ENCODE measurements at places on chromosomes 4 and X.

- no peak for DNase-seq
Measured at GRCh38 chr4:37481547-37482122, 204.5 kb downstream of the RELL1 start.

DNA sequence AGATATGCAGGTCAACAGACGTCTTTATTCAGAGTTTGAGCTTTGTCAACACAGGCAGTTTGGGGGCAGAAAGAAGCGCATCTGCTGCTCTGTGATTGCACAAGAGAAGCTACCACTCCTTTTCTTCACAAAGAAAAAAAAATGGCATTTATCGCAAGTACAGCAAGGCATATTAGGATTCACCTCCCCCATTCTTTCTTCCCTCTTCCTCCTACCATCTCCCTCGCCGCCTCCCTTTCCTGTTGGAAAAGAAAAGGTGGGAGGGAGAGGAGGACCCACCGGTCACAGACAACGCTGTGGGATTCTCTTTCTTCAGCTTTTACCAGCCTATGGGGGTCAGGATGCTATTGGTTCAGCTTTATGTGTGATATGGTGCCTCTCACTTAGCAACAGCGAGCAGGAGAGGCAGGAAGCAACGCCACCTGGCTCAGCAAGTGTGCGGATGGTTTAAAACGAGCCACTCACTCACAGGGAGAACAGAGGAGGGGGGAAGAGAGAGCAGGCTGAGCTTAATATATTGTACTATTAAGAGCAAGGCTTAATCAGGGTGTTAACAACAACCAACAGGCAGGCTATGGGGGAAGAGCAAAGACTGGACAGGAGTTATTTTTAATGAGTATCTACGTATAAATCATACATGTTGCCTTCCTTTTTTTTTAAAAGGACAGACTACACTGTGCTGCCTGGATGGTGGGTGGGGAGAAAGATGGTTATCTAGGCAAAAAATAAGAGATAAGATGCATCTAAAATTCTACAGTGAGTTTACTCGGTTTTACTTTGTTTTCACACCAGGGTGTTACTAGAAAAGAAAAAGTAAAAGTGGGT, 104.7 kb downstream of the MAML3 start:
- peak; percentile 81 for DNase-seq

DNA sequence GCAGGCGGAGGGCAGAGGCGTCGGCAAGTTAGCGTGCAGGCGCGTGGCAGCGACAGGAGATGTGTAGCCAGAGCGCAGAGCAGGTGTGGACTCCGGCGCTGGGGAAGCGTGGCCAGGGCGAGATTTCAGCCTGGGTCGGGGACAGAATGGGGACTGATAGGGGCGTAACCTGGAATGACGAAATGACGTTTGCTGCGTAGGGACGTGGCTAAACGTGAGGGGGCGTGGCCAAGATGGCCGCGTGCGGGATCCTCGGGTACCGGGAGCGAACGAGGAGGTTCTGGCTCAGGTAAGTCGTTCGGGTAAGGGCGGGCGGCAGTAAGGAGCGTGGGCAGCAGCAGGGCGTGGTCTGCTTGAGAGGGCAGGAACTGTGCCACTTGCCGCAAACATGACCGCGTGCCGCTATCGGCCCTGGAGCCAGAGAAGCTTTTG, 10.9 kb upstream of the CLTRN start:
- peak; percentile 64 for DNase-seq

DNA sequence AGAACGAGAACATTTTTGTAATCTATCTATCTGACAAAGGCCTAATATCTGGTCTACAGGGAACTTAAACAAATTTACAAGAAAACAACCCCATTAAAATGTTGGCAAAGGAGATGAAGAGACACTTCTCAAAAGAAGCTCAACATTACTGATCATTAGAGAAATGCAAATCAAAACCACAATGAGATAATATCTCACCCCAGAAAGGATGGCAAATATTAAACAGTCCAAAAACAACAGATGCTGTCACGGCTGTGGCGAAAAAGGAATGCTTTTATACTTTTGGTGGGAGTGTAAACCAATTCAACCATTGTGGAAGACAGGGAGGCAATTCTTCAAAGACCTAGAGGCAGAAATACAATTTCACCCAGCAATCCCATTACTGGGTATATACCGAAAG, 2284.8 kb downstream of the ARAP2 start:
- DNase-seq: peak; percentile 67

DNA sequence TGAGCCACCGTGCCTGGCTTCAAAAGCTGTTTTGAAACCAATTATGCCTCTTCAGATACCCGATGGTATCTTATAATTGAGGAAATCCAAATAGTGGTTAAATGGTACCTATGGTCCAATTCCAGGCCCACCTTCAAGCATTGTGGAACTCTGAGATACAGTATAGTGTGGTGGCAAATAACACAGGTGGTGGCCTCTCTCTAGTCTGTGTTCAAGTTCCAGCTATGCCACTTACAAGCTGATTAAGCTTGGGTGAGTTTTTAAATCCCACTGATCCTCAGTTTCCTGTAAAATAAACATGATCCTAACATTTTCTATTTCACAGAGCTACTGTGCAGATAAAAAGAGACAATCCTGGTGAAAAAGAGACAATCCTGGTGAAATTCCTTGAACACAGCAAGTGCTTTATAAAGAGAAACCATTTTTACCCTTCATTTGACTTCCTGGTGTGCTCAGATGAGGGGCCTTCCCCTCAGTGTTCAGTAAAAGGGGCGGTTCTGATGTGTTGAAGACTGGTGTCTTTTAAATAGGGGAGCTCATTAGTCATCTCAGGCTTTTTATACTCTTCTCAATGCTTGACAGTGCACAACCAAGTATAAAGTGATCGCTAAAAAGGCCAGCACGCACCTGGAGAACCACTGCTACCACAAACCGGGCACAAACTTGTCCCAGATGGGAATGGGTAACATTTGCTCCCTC, 30.8 kb upstream of the CD40LG start:
- DNase-seq: no peak

DNA sequence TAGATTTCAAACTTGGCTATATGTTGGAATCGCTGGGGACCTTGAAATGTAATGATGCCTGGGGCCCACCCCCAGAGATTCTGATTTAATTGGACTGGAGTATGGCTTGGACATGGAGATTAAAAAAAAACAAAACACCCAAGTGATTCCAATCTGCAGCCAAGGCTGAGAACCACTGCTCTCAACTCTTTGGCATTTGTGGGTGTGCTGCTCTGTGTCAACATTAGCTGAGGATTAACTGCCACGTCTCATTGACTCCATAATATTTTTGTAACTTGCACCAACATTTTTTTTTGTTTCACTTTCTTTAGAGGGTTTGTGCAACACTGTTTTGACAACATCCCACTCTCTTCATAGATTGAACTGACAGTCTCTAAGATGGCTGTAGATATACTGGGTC, 41.1 kb upstream of the PDK3 start:
- no peak for DNase-seq

- DNase-seq: peak; percentile 2
Measured at GRCh38 chrX:80578517-80579105, 158.4 kb downstream of the TENT5D start.

DNA sequence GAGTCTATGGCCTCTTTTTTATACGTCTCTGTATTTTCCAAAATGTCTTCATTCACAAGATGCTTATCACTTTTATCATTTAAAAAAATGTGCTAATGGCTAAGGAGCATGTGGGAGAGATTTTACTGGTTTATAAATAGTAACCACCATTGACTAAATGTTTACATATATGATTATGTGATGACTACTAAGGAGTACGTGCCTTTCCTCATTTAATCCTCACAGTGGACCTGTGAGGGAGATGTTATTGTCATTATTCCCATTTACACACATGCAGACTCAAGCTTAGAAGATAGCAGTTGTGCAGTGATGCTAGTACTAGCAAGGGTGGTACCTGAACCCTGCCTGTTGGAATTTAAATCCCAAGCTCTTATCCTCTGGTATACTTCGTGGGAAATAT, 2.4 kb downstream of the SRD5A3 start:
- no peak for DNase-seq

- no peak for DNase-seq
Measured at GRCh38 chr4:158169931-158170690, 2.7 kb downstream of the GASK1B start.

- DNase-seq: no peak
Measured at GRCh38 chr4:2442175-2442993, 23.6 kb downstream of the CFAP99 start.

DNA sequence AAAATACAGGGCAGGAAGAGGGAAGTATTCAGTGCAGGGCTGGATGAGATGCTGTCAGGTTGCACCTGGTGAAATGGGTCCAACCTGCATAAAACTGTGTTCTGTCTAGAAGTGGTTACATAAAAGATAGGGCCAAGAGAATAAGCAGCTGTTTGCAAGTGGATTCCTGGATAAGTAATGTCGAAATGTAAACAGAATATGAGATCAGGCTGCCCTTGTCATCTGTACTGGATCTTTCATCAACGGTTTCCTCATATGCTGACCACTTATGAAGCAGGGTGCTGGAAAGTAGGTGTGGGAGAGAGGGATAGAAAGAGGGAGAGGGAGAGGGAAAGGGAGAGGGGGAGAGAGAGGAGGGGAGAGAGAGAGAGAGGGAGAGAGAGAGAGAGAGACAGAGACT, 349.8 kb upstream of the CPEB2 start:
- no peak for DNase-seq

DNA sequence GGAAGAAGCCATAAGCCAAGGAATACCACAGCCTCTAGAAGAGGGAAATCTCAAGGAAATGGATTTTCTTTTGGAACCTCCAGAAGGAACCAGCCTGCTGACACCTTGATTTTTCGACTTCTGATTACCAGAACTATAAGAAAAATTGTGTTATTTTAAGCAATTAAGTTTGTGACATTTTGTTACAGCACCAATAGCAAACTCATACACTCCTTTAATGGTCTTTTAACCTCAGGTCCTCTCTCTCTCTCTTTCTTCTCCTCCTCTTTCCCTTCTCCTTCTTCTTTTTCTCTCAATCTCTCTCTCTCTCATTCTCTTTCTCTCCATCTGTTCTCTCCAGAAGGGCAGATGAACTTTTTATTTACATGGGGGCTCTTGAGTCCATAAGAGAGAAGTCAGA, 26.3 kb downstream of the ARSD start:
- no peak for DNase-seq

DNA sequence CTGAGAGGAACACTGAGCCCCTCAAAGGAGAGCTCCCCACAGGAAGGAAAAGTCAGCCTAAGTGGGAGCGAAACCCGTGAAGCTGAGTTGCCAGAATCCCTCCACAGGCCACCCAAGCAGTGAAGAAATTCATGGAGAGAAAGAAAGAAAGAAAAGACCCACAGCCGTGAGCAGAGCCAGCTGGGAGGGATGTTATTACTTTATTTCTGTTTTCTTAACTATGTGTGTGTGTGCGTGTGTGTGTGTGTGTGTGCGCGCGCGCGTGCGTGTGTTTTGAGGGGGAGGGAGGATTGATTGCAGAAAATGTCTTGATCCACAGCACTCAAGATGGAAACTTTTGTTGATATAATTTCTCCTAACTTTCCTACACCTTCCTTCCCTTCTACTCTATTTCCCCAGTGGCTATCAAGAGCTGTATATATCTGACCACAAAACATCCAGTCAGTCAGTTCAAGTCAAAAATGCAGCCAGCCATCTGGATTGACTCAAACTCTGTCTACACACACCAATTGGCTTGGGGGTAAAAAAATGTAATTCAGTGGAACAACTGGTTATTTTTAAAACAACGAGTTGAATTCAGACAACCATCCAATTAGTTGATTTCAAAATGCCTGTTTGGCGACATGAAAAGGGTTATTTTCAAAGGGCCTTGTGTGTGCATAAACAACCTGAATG, 13.8 kb upstream of the GPC3 start:
- DNase-seq: no peak

GRCh38 chrX:118660085-118660484, 67.3 kb upstream of the IL13RA1 start:
- no peak for DNase-seq

DNA sequence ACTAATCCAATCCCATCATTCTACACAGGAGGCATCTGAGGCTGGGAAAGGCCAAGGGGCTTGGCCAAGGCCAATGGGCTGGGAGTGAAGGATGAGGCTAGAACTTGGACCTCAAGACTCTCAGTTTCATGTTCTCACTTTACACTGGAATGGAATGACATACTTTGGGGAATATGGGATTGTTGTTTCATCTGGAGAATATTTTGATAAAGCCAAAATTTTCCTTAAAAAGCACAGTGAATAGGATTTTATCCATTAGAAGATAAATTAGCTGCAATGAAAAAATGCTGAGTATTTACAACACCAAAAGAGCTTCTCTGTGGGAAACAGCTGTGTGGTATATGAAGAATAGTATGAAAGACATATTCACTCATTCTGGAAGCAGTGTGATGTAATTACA, 29.3 kb downstream of the SMIM20 start:
- no peak for DNase-seq

- DNase-seq: no peak
Measured at GRCh38 chr4:105461221-105461620, 12.6 kb downstream of the PPA2 start.

- no peak for DNase-seq
Measured at GRCh38 chrX:45768666-45769236, 568.1 kb upstream of the DIPK2B start.

DNA sequence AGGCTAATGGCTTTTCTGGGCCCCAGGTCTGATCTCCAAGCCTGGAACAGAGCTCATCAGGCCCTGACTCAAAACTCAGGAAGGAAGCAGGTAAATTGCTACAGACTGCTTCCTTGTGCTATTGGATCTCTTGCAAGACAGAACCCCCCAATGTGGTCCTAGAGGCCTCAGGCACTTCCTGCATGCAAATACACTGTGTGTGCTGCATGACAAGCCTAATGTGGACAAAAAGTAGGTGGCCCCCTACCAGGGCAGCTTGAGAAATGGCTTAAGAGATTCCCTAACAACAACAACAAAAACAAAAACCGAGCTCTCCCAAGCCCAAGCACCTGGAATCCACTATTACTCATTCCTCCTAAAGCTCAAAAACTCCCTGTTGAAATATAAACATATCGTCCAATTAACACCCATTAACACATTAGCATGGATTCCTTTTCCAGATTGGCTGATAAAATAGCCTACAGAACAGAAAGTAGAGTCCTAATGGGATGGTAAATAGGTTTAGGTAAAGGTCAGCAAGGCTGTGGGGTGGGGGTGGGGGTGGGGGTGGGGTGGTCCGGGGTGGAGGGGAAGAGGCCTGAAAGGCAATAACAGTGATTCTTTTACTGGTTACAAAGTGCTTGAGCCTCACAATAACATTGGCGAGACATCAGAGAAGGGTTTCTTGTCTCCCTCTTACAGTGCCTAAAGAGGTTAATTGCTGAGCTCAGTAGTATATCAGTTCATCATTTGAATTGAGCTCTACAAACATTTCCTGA, 24.1 kb upstream of the FGF16 start:
- DNase-seq: no peak
